ENCODE measurements at places on chromosomes 16 and 17.

GRCh38 chr17:8963647-8964258 is 1.8 kb downstream of the PIK3R5 start:
- no peak for DNase-seq

DNA sequence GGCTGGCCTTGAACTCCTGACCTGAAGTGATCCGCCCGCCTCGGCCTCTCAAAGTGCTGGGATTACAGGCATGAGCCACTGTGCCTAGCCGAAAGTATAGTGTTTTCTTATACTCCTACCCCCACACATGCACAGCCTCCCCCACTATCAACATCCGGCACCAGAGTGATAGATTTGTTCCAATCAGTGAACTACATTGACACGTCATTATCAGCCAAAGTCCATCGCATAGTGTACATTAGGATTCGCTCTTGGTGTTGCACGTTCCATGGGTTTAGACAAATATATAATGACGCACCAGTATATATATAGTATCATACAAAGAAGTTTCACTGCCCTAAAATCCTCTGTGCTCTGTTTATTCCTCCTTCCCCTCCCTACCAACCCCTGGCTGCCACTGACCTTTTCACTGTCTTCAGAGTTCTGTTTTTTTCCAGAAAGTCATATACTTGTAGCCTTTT is 11.9 kb upstream of the TM4SF5 start:
- DNase-seq, result peak; percentile 55

DNA sequence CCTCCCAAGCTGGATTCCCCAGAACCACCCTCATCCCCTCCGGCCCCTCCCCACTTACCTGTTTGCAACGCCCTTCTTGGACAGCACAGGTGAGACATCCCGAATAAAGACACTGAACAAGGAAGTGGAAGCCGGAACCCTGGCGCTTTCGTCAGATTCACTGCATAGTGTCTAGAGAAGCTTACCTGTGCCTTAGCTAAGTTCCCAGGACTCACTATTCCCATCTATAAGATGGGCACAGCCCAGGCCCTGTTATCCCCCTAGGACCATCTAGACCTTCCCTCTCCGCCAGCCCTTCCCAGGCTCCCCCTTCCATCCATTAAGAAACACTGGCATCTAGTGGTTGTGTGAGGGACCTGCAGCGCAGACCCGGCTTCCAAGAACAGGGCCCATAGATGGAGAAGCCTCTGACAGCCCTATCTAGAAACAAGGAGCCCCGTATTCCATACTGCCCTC is 26.9 kb upstream of the RPL38 start:
- DNase-seq, result peak; percentile 69

GRCh38 chr17:82608816-82609215 is 39.4 kb downstream of the WDR45B start:
- DNase-seq, result peak; percentile 78

- no peak for DNase-seq
These were observed 83.1 kb upstream of the IRX6 start for GRCh38 chr16:55240888-55241287.

- DNase-seq, result no peak
These were observed 13.5 kb downstream of the PRCD start for GRCh38 chr17:76553178-76553908.

Measured in pons (tissue), 1 donor.